ENCODE measurements at places on chromosomes 13 and 19.

GRCh38 chr19:14073261-14073924 lies 807 bp downstream of the MISP3 start:
- peak; percentile 79 for DNase-seq

DNA sequence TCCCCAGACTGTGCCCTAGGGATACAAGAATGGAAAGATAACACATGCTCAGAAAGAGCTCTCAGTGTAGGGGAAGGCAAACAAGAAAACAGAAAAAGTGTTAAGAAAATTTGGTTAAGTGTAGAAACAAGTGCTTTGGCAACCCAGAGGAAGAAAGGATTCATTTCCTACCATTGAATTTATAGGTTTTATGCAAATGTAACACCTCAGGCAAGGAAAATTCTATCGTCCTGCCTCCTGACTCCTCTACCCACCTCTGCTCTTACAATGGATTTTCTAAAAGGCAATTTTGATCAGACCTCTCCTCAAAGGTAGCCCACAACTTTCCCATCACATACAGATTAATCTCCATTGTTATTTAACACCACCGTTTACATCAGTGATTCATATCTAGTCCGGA lies 298.7 kb downstream of the RFC3 start:
- DNase-seq: no peak

DNA sequence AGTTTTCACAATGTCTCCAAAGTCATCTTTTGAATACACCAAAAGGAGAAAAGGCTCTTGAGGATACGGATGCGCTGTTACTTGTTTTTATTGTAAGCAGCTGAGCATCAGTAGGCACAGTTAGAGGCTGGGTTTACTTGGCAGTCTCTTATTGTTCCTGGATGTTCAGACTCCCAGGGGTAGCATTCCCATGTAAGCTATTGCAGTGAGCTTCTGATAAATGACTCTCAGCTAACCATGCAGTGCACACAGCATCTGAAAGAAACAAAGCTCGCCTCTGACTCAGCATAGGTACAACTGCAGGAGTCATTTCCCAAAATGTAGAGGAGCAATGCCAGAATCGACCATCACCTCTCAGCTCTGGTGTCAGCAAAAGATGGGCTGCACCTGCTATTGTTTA lies 84.8 kb downstream of the DCT start:
- DNase-seq: peak; percentile 75

- DNase-seq: peak; percentile 66
Measured at GRCh38 chr13:112056284-112056727, 10.6 kb upstream of the SOX1 start.

DNA sequence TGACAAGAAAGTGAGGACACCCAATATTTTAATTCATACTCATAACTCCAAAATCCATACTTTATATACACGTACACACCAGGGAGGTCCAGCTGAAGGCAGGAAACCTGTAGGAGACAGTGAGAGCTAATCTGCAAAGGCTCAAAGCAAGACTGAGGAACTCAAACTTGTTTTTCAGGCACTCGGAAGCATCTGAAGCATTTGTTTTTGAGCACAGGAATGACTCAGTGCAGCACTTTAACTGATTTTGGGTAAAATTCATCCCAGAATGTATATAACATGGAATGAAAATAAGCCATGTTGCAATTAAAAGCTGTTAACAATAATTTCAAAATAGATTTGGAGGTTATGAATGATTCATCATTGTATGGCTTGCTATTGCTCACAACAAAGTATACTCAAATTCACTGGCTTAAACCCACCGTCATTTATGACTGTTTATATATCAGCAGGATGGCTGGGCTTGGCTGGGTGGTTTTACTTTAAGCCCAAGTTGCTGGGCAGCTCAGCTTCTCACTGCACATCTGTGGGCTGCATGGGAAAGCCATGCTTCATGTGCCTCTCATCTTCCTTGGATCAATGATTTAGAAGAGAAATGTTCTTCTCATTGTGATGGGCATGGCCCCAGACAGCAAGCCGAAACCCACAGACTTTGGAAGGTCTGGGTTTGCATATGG lies 177.0 kb downstream of the RFC3 start:
- no peak for DNase-seq

GRCh38 chr19:49595819-49596404 lies 4.9 kb downstream of the PRR12 start:
- no peak for DNase-seq

DNA sequence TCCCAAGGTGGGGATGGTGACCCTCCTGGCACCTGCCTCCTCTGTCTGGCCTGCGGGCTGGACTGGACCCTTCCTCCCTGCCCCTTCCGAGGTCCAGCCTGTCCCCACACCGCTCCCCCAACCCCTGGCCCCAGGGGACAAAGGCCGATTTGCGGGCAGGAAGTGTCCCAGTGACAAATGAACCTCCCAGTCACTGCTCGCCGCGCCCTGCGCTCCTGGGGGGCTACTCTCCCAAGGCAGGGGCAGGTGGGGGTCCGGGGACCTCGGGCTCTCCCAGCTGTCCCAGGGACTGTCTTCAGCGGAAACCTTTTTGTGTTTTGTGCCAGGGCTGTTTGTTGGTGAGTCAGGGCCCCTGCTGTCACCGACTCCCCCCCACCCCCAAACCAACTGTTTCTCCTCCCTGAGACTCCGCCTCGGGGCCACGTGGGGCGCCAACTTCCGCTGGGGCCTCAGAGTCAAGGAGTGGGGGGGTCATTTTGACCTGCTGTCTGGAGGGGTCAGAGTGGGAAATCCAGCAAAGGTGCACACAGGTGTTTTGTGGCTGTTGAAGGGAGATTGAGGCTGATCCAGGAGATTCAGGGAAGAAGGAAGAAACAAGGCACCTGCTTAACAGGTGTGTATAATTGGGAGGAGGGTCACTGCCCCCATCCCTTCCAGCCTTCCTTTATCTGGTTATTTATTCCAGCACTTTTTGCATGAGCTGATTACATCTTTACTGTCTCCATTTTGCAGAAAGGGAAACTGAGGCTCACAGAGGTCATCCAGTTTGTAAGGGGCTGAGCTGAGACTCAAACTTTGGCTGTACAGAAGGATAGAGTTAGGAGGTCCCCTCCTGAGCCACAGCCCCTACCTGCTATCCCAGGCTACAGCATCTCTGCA lies 831 bp downstream of the PGPEP1 start:
- DNase-seq: peak; percentile 62

GRCh38 chr13:59691501-59692066 lies 472.1 kb downstream of the DIAPH3 start:
- no peak for DNase-seq

DNA sequence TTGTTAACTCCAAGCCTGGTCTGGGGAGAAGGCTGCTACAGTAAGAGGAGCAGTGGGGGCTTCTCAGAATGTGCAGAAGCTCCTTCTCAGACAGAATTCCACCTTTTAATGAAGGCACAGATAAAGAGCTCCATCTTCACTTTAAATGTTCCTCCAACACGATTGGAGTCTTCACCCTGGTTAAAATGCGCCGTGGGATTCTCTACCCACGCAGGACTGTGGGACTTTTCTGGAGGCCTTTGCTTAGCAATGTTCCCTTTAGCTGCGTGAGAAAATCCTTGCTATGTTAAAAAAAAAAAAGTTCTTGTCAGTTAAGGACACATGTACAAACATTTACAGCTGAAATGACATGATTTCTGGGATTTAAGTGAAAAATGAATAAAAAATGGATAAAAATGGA lies 546.3 kb downstream of the MYO16 start:
- no peak for DNase-seq
